ENCODE measurements at places on chromosomes 2 and 18.

DNA sequence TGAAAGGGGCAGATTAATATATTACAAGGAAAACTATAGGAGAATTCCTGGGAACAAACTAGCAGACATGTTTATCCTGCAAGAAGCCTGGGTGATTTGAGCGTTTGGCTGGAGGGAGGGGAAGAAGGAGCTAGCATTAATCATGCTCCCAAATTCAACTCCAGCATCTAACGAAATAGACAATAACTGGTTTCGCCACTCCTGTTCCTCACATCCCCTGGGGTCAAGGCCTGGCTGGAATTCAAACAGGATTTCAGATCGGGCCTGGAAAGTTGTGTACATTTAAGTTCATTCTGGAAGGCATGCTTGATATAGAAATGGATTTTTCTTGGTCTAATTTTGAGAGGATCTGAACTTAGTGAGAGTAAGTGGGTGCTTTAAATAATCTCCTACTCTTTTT lies 126.1 kb upstream of the CTAGE1 start:
- no peaks in the 10 kb centered on the region for H3K27me3 ChIP-seq
- H3K27ac ChIP-seq: peak overlapping the region; percentile 43
- no peak overlapping the region for H3K4me3 ChIP-seq
- peaks cover 45% of the 10 kb centered on the region for H3K4me1 ChIP-seq
- H3K36me3 ChIP-seq: no peaks in the 10 kb centered on the region
- peak; percentile 78 for DNase-seq

GRCh38 chr18:53135654-53136053 lies 795.7 kb downstream of the DCC start:
- no peak for DNase-seq
- no peak overlapping the region for H3K27ac ChIP-seq
- H3K36me3 ChIP-seq: no peaks in the 10 kb centered on the region
- H3K27me3 ChIP-seq: no peaks in the 10 kb centered on the region
- H3K4me1 ChIP-seq: no peaks in the 10 kb centered on the region

DNA sequence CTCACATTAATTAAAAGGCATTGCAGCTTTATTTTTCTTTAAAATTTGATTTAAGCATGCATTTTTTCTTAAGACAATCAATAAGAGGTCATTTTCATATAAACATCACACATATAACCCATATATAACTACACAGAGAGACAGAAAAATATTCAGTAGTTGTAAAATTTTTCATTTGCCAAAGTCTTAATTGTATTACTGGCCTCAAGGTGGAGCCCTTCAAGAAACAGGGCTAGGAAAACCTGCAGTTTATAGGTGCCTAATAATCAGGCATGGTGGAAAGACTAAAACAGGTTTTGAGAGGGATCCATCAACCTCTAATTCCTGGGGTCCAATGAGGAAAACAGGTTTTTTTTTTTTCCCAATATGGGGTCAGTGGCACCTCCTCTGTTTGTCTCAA lies 71.3 kb upstream of the ZNF804A start:
- no peak for DNase-seq
- no peaks in the 10 kb centered on the region for H3K36me3 ChIP-seq

- H3K36me3 ChIP-seq: no peaks in the 10 kb centered on the region
- H3K4me1 ChIP-seq: peaks cover 10% of the 10 kb centered on the region
- DNase-seq: no peak
- peak overlapping the region; percentile 85 for H3K27ac ChIP-seq
Measured at GRCh38 chr18:80034852-80035406, 695 bp downstream of the RBFA start.

DNA sequence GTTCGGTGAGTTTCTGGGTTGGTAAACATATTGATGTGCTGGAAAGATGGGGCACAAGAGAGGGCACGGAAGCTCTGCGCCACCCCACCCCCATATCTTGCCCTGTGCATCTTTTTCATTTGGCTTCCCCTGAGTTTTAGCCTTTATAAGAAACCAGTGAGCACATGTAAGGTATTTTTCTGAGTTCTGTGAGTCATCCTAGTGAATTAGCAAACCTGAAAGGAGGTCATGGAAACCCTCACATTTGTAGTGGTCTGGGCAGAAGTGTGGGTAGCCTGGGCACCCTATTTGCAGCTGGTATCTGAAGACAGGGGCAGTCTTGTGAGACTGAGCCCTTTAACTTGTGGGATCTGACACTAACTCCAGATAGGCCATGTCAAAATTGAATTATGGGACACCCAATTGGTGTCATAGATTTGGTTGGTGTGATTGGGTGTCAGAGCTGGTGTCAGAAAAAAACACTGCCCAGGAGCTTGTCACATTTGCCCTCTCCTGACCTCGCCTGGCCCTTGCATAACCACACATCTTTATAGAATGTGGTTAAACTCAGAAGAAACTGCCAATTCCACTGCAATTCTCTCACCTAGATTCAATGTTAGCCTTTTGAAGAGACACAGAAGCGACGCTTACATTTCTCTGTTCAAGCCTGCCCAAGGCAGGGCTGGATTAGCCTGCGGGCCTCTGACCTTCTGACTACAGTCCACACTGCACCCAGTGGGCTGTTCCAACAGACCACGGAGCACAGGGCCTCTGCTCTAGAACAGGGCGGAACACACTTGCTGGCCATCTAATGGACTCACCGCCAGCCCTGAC lies 12.0 kb upstream of the GALM start:
- no peaks in the 10 kb centered on the region for H3K27me3 ChIP-seq
- no peak overlapping the region for H3K4me3 ChIP-seq
- no peaks in the 10 kb centered on the region for H3K4me1 ChIP-seq
- no peak overlapping the region for H3K27ac ChIP-seq
- DNase-seq: no peak
- H3K36me3 ChIP-seq: no peaks in the 10 kb centered on the region

- H3K27me3 ChIP-seq: no peaks in the 10 kb centered on the region
- H3K4me1 ChIP-seq: peaks cover 11% of the 10 kb centered on the region
- H3K4me3 ChIP-seq: no peak overlapping the region
- no peaks in the 10 kb centered on the region for H3K36me3 ChIP-seq
- DNase-seq: no peak
Measured at GRCh38 chr2:210859314-210859713, 302.9 kb downstream of the CPS1 start.

DNA sequence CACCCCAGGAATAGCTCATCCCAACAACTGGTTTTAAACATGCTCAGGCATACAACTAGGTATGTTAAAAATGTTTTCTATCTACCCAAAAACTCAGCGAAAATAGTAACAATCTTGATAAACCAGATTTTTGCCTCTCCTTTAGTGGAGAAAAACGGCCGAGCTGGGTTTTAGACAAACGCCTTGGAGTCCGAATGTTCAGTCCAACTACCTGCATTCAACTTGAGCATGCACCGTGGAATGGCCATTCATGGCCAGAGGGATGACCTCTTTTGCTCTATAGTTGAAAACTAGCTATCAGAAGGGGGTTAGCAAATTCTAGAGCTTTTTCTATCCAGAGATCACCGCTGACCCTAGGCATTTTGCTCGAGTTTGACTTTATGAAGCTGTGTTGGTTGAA lies 30.8 kb downstream of the PDIA6 start:
- no peaks in the 10 kb centered on the region for H3K4me1 ChIP-seq
- H3K27ac ChIP-seq: no peak overlapping the region
- no peak overlapping the region for H3K4me3 ChIP-seq
- DNase-seq: no peak
- H3K27me3 ChIP-seq: no peaks in the 10 kb centered on the region
- peaks cover 77% of the 10 kb centered on the region for H3K36me3 ChIP-seq
